ENCODE measurements at places on chromosomes 5 and 9. TPM values are rescaled to one million over a fixed set of nuclear protein-coding genes. Genes with fewer than 3 reads are reported as not detected.

WNK2 gene
- 9.1 TPM for total RNA-seq

PCDHGB7 gene
- total RNA-seq, result 16.0 TPM

SV2C gene
- total RNA-seq, result 0.59 TPM

ZNF883 gene
- 1.4 TPM for total RNA-seq

IL6ST gene
- 722 TPM for total RNA-seq

TMC1 gene
- total RNA-seq, result 0.16 TPM

GRCh38 chr5:179422213-179422855 lies 77.1 kb upstream of the ADAMTS2 start:
- DNase-seq, result no peak

DNA sequence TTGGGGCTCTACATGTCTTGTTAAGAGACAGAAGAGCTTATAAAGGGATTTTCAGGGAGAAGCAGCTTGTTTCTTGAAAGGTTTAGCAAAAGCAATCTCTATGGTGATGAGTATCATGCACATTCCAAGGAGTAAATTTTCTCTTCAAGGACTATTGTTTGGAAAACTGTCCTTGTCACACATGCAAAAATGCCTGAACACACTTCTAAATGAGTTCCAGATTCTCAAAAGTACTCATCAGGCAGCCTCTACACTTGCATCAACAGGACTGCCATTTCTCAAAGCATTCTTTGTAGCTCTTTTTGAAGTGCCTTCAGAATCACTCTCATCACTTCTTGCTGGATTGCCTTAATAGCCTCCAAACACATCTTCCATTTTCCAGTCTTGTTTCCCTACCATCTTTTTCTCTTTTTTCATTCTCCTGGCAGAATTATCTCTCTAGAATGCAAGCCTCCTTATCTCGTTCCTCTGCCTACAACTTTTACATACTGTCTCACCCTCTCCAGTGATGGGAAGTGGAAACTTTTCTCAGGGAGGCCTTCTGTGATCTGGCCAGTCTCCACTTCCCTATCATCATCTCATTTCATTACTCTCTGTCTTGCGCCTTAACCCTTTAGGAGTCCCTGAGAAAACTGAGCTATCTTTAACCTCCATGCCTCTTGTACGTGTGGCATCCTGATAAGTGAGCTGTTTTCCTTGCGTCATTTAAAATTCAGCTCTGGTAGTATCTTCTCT lies 631.5 kb upstream of the TLE4 start:
- no peak for DNase-seq

DNA sequence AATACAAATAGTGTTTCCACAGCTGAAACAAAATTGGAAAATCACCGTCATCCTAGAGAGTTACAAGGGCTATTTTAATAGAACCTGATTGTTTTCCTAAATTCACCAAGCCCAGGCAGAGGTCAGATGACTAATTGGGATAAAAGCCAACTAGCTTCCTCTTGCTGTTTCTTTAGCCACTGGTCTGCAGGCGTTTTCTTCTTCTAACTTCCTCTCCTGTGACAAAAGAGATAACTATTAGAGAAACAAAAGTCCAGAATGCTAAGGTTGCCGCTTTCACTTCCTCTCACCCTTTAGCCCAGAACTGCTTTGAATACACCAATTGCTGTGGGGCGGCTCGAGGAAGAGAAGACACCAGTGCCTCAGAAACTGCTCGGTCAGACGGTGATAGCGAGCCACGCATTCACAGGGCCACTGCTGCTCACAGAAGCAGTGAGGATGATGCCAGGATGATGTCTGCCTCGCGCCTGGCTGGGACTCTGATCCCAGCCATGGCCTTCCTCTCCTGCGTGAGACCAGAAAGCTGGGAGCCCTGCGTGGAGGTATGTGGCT lies at the start of gene TLR4:
TLR4 (plus strand) TSS at position 380 of the 552 bp plus-strand sequence; CDS start at position 450, 70 bp downstream.
- DNase-seq, result no peak

- DNase-seq, result no peak
These were observed 182.3 kb upstream of the MAP1B start for GRCh38 chr5:71924980-71925379.
